ENCODE measurements at places on chromosomes 7 and 10.

DNA sequence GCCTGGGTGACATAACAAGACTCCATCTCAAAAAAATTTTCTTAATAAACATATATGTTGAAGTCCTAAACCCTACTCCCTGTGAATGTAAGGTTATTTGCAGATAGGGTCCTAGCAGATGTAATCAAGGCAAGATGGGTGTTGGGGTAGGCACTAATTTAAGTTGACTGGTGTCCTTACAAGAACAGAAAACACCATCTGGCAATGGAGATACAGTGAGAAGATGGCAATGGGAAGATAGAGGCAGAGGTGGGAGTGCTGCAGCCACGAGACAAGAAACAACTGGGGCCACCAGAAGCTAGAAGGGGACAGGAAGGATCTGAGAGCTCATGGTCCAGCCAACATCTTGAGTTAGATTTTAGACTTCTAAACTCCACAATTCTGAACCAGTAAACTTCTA lies 606.4 kb downstream of the CNTNAP2 start:
- DNase-seq = no peak

DNA sequence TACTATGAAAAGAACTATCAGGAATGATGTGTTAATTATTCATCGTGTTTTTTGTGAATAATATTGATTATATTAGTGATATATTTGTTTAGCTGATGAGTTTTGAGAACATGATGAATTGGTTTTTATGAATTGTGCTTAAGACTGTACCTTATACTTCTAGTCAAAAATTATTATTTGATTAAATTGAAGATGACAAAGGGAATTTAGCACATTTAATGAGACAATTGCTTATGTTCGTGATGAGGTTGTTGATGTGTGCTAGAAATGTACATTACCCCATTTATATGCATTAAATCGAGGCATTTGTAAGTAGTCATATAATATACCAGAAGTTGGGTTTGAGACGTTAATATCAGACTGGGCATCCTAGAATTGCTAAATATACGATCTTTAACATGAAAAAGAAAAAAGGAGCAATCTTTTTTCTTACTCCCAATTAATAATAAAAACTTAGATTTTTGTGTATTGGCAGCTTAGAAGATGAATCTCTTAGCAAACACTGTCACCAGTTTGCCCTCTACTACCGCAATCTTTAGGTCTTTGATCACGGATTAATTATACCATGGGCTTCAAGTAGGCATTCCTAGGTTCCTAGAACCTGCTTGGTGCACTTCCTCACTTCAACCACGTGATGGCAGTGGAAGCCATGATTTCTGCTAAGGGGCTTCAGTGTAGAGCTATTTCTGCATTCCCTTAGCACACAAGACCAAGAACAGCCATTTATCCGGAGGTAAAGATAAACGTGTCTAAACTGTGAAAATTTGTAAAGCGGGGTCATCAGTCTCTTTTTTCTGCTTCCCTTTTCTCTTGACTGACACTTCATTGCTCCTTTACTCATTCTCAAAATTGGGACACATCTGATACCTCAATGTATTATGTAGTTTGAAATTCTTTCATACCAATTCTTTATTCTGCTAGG lies 1.6 kb downstream of the KLHDC10 start:
- DNase-seq = peak; percentile 36

- no peak for DNase-seq
Measured at GRCh38 chr10:72058347-72058898, 29.9 kb downstream of the SPOCK2 start.

DNA sequence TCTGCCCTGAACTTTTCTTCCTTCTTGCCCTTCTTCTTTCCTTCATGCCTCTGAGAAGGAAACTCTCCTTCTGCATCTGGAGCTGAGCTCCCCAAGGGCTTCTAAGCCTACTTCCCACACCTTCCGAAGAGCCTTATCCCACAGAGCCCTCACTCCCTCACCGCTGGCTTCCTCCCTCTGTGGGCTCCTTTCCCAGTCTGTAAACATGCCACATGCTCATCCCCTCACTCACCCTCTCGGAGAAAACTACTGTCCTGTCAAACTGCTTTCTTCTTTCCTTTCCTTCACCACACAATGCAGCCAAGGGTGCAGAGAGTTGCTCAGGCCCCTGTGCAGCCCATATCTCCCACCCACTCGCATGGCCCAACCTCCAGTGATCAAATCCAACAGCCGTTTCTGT lies 18.1 kb downstream of the ANKRD16 start:
- DNase-seq = no peak

- no peak for DNase-seq
Measured at GRCh38 chr10:79068203-79068561, 584 bp upstream of the ZMIZ1 start.

GRCh38 chr10:34813626-34814222 lies 1.4 kb downstream of the PARD3 start:
- no peak for DNase-seq

- DNase-seq = no peak
Measured at GRCh38 chr10:3107426-3107961, 40.1 kb downstream of the PFKP start.

GRCh38 chr10:71575451-71575850 lies 144.1 kb downstream of the C10orf105 start:
- no peak for DNase-seq

- no peak for DNase-seq
Measured at GRCh38 chr7:133614251-133614650, 361.4 kb downstream of the EXOC4 start.

DNA sequence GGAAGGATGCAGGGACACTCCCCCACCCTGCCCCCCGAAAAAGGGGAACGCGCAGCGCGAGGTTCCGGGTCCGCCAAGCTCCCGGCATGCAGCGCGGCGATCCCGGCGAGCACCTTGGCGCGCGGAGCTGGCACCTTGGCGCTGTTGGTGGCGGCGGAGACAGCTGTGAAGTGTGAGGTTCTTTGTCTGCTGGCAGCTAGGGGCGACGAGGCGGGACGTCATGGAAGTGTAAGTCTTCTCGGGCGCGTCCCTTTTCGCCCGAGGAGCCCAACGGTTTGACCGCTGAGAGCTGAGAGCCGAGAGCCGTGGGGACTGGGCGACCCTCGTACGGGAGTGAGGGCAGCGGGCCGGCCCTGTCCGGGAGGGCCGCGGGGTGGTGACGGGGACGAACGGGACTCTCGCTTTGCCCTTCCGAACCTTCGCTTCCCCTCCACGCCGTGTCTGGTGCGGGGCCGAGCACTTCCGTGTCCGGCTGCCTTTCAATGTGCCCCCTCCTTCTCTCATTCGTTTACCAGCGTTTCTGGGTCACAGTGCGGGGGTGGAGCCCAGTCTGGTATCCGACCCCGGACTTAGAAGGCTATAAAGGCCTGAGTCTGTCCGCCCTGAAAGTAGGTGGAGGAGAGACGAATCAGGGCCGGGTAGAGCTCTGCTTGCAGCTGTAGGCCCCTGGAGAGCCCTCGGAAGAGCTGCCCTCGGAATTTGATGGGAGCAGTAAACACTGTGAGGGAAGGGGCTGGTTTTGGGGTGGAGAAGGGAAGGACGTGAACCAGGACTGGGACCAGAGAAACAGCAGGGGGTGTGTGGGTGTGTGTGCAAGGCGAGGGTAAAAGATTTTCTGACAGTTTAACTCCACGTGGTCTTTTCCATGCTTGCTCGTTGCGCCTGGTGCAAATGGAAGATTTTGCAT lies at the start of gene CRCP:
Gene CRCP, plus strand, starts transcription at position 105 of the 907 bp plus-strand sequence. Its CDS starts 116 bp downstream, at position 221.
- DNase-seq = peak; percentile 76

- no peak for DNase-seq
Measured at GRCh38 chr7:120874722-120875121, 16.8 kb upstream of the TSPAN12 start.

DNA sequence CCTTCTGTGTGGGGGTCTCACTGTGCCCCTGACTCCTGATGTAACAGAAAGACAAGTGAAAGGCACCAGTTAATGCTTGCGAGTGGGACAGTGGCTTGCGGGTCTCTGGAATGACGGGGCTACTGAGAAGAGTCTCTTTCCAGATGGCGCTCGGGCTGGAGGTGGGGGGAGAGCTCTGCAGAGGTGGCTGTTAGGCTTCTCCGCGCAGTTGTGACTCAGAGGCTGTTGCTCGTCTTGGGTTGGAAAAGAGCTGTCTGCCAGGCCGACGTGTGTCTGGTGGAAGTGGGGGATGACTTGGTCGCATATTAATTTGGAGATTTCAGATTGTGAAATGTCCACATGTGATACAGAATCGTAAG lies 27.9 kb upstream of the SH2B2 start:
- DNase-seq = no peak

DNA sequence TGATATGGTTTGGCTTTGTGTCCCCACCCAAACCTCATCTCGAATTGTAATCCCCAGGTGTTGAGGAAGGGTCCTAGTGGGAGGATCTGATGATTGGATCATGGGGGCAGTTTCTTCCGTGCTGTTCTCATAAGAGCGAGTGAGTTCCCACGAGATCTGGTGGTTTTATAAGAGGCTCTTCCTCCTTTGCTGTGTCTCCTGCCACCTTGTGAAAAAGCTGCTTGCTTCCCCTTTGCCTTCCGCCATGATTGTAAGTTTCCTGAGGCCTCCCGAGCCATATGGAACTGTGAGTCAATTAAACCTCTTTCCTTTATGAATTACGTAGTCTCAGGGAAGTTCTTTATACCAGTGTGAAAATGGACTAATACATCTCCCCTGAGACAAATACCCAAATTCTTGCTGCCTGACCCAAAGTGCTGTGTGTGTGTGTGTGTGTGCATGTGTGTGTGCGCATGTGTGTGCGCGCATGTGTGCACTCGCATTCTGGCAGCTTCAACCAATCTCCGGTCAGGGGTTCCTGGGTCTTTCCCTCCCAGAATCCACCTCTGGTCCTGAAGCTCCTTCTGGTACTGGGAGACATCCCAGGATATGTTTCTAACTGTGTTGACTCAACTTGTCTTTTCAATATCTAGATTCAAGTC lies 98.1 kb upstream of the LRRC4 start:
- DNase-seq = no peak

- DNase-seq = no peak
Measured at GRCh38 chr7:18552943-18553604, 57.5 kb downstream of the HDAC9 start.

DNA sequence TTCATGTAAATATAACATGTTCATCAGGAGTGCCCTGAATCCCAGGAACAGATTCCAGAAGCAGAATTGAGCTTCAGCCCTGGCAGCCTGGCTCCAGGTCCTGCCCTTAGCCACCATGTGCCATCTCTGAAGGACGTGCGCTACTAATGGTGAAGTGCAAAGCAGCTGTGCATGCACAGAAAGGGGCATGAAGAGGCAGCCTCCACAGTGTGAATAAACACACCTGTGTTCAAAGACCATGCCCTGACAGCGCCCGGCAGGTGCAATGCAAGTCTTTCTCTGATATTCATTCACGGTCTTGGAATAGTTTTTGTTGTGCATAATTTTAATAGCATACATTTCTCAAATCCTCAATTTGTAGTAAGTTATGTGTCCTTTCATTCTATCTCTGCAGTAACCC lies 250.4 kb upstream of the TCERG1L start:
- no peak for DNase-seq

DNA sequence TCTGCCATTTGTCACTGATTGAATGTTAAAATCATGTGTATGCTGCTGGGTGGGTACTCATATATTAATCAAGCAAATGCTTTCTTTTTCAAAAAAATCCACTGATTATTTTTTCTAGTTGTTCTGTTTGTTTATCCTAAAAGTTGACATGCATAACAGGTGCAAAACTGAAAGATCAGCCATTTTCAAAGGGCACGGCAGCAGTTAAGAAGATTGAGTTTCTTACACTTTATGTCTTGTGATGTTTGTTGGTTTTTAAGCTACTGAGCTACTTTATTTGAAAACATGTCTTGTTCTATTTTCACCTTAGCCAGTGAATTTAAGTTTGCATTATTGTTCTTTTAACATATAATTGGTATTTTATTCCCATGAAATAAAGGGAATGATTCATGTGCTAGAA lies 45.8 kb downstream of the PPP1R3A start:
- no peak for DNase-seq

GRCh38 chr10:12081879-12082557 lies 13.3 kb downstream of the DHTKD1 start:
- DNase-seq = no peak

DNA sequence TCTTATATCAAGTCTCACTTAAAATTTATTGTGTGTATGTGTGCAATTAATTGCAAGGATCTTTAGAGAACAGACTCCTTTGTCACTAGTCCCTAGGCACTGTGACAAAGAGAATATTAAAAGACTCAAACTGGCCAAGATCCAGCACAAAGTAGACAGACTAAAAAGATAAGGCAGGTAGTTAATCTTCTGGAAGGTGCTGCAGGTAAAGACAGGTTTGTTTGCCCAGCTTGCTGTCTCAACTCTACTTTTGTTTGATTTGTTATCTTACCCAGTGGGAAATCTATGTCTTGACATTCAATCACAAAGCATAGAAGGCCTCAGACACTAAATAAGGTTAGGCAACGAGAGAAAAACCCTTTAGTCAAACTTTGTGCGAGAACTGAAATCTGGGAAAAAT lies 807.9 kb upstream of the LRRN3 start:
- DNase-seq = no peak

GRCh38 chr7:20198260-20198659 lies 18.9 kb downstream of the MACC1 start:
- DNase-seq = no peak

- DNase-seq = no peak
Measured at GRCh38 chr7:112347088-112347487, 103.2 kb upstream of the IFRD1 start.

DNA sequence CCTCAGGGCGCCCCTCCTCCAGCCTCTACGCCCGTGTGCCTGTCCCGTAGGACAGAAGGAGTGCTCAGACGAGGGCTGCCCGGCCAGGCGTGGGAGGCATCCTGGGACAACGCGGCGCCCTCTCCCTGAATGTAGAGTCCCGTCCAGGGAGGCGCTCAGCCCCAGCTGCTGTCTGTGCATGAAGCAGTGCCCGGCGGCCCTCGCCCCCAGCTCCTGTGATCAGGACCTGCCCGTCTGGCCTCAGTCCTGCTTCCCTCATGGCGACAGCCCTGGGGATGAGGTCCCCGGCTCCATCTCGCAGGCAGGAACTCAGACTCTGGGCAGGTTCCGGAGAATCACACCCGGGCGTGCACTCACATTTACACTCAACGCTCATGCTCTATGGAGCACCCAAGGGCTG lies 24.9 kb upstream of the UTF1 start:
- no peak for DNase-seq

GRCh38 chr10:122243550-122243949 lies 27.5 kb upstream of the BTBD16 start:
- DNase-seq = no peak

- DNase-seq = no peak
Measured at GRCh38 chr7:132655131-132655727, 79.0 kb upstream of the PLXNA4 start.

DNA sequence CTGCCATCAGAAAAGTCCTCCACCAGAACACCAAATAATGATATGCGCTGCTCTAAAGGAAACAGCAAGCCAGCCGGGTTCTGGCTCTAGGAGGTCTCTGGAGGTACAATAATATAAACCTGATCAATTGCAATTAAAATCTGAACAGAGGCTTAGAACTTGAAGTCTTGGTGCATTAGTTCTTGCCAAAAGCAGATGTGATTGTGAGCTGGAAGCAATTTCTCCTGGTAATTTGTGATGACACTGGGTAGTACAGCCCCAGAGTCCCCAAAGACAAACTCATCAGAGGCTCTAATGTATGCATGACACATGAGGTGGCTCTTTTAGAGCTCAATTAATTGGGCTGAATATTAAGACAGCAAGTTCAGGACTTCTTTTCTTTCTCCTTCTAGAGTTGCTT lies 3.3 kb downstream of the ETV1 start:
- no peak for DNase-seq

GRCh38 chr10:22308390-22308789 lies 7.8 kb upstream of the COMMD3 start:
- no peak for DNase-seq
